ENCODE measurements at places on chromosomes 1 and 21.

GRCh38 chr1:228938537-228938901 is 203.2 kb downstream of the RHOU start:
- DNase-seq = peak; percentile 49

DNA sequence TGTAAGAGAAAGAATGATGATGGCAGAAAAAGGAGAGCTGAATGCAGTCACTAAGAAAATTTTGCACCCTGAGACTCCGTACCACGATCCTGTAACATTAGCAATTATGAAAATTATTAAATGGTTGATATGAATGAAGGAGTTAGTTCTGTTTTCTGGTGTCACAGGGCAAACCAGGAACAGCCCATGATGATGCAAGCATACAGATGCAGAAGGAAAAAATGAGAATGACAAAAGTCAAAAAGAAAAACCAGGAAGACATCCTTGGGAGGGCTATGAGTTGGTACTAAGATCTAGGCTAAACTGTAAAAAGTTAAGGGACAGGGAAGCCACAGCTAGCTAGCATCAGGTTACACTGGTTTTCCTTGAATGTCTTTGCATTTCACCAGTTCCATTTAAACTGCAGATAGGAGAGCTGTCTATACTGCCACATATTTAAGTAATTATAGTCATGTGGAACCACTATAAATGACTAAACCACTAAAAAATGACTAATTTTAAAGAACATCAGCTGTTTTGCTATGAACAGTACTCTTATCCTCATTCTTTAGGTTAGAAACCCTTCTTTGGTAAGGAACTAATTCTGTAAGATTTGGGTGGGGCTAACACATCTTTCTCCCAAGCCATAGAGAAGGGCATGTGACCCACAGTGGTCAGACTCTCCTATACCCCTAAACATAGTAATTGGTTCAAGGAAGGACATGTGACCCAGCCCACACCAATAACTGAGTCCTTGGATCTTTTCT is 11.4 kb downstream of the DOCK7 start:
- no peak for DNase-seq

DNA sequence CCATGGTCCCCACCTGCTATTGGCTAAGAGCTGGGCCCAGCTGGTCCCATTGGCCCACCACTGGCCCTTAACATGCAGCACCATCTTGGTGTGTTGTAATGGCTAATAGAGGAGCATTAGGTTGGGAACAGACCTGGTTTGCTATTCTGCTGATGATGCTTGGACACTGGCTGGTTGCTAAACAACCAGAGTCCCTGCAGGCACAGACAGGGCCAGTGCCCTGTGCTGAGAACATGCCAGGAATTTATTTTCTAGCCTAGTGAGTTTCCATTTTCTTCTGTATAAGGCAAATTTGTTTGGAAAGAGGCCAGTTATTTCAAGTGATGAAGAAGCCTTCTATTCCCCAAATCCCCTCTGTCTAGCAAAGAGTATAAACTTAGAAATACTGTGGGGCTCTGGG is 42.9 kb upstream of the TDRD10 start:
- DNase-seq = no peak

DNA sequence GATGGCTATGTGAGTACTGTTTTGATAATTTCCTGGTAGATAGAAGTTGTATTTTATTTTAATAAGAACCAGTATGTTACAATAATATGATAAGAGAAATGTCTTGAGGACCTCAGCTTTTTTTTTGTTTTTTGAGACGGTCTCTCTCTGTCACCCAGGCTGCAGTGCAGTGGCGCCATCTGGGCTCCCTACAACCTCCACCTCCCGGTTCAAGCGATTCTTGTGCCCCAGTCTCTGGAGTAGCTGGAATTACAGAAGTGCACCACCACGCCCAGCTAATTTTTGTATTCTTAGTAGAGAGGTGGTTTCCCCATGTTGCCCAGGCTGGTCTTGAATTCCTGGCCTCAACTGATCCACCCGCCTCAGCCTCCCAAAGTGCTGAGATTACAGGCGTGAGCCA is 968.1 kb upstream of the ADGRL4 start:
- no peak for DNase-seq

- DNase-seq = no peak
These were observed 52.3 kb downstream of the UTP25 start for GRCh38 chr1:209880031-209880430.

DNA sequence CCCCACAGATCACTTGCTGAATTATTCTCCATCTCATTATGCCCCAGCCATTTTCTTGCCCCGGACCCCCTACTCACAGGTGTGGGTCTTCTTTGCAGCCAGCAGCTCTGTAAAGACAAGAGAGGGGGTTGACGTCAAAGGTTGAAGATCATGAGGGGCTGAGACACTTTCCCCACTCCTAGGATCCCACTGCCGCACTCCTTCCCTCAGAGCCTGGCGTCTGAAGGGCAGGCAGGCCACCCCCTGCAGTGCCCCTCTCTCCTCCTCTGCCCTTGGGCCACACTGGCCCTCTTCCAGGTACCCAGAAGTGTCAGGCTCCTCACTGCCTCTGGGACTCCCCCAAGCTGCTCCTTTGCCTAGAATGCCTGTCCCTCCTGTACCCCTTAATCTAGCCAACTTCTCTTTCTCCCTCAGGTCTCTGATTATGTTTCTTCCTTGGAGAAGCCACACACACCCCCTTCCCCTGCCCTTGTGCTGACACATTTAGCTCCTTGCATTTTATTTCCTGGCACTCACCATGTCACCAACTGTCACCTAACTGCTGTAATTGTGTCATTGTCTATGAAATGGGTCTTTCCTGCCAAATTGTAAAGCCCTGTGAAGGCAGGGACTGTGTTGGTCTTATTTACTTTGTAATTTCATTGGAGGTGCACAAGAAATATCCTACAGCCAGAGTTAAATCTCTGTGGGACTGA is 2.1 kb downstream of the RORC start:
- DNase-seq = no peak

All from CD4-positive, alpha-beta T cell treated with Interleukin-17A for 4 hours (primary cell).